IPS DF 6.9 (cell line): ENCODE measurements at places on chromosomes 16 and 17.

DNA sequence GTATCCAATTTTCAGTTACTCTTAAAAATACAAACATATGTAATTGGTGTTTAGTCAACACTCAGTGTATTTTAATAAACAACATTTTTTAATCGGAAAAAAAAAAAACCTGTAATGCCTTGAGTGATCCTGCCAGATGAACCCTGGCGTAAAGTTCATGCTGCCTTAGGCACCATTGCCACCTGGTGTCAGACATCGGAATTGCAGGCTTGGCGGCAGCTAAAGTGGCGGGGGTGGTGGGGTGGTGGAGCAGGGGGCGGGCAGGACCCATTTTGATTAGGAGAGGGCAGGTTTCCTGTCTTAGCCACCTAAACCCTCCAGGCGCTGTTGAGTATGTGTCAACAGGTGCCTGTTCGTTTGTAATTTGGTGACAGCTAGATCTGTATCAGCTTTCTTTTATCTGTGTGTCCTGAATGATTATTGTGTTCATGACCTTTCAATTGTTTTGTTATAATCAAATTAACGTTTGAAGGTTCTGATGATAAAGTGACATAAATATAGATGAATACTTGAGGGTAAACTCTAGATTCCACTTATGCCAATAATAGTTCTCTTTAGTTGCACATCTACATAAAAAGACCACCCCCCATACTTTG, 588.7 kb downstream of the CDH13 start:
- DNase-seq, result peak; percentile 73

DNA sequence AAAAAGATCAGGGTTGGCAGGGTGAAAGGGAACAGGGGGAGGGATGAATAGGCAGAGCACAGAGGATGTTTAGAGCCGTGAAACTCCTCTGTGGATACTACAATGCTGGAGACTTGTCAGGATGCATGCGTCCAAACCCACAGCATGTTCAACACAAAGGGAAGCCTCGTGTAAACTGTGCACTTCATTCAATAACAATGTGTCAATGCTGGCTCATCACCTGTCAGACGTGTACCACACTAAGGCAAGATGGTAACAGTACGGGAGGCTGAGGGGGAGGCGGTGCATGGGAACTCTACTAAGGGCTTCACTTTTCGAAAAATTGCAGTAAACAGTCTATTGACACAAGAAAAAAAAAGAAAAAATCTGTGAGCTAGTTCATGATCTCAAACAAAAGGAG, 63.7 kb downstream of the C16orf95 start:
- DNase-seq, result no peak

DNA sequence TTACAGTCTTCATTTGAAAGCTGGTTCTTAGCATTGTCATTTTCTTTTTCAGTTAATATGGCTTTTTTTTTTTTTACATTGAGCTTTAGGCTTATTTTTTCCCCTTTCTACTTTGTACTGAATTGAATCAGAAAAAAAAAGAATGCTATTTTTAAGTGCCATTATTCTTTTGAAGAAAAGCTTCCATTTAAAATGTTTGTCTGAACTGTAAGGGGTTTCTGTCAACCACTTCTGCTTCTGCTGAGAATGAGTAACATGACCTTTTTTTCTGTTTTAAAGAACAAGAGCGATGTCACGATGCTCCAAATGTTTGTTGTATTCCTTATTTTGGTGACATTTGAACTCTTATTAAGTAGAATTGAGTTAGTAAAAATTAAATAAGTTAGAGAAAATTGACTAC, 50.0 kb downstream of the MRTFB start:
- no peak for DNase-seq

- DNase-seq, result no peak
Observed at GRCh38 chr16:84988328-84989080, 22.8 kb downstream of the ZDHHC7 start.

DNA sequence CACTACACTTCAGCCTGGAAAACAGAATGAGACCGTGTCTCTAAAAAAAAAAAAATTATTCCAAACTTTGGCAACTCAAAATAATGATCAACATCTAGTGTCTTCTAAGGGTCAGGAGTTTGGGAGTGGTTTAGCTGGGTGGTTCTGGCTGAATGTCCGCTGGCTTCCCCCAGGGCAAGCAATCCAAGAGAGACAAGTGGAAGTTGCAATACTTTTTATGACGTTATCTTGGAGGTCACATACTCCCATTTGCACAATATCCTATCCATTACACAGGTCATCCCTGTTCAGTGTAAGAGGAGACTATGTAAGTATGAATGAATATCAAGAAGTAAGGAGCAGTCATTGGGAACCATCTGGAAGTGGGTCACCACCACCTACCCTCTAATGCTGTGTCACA, 15.2 kb upstream of the CLEC3A start:
- no peak for DNase-seq

- no peak for DNase-seq
Observed at GRCh38 chr17:76997981-76998531, 129.9 kb downstream of the MGAT5B start.

DNA sequence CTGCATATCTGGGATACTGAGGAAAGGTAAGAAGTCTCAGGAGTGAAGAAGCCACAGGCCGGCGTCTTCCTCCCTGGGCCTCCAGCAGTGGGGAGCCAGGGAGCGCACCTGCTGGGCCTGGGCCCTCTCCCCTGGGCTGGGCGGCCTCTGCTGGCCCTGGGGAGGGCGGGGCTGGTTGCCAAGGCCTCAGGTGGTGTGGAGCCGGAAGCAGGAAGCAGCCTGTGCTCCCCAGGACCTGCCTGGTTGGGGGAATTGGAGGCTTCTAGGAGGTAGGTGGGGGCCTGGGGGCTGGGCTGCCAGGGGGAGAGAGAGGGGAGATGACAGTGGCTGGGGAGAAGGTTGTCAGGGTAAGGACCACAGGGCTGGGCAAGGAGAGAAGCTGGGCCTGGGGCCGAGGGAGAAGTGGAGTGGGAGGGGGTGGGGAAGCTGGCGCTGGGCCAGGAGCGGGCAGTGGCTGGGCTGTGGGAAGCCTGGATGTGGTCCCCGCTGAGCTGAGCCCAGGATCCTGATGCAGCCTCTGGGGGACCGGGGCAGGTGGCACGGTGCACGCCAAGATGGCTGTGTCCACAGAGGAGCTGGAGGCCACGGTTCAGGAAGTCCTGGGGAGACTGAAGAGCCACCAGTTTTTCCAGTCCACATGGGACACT, at the start of gene SMIM22:
Gene SMIM22 (plus strand): TSS at position 189 of the 647 bp plus-strand sequence. CDS start 366 bp downstream, at position 555.
- DNase-seq, result no peak

DNA sequence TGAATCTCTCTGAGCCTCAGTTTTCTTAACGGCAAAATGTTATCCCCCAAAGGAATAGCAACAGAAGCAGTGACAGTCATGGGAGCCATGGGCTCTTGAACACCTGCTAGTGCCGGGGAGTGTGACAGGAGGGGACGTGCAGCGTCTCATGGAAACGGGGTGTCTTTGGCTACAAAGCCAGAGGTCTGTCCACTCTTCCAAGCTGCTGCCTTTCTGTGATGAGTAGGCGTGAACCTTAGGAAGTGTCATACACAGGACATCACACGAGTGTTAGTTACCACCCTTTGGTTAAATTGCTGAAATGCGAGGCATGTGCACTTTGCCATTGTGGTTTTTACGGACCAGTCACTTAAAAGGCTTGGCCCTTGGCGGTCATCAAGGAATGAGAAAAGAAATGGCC, 93.4 kb downstream of the IRF8 start:
- DNase-seq, result no peak

DNA sequence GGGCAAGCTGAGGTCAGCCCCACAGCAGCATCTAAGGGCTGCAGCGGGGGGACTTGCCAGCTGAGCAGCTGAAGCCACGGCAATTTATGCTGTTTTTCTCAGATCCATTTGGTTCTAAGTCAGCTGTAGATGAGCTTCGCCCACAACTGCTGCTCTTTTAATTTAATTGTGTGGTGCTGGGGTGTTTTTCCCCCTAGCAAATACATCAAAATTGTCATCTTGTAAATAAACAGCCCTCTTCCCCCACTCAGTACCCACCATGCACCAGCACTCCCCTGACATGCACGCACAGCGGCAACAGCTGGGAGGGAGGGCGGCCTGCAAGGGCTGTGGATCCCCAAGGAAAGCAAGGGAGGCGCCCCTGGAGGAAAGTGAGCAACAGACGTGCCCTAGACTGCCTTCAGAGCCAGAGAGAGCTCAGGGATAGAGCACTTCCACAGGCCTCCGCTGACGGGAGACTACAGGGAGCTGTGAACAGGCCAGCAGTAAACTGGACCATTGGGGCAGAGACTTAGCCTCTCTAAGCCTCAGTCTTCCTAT, 149.5 kb downstream of the TMEM132E start:
- peak; percentile 4 for DNase-seq

- DNase-seq, result peak; percentile 70
Observed at GRCh38 chr17:16521070-16521727, 29.2 kb upstream of the LRRC75A start.

DNA sequence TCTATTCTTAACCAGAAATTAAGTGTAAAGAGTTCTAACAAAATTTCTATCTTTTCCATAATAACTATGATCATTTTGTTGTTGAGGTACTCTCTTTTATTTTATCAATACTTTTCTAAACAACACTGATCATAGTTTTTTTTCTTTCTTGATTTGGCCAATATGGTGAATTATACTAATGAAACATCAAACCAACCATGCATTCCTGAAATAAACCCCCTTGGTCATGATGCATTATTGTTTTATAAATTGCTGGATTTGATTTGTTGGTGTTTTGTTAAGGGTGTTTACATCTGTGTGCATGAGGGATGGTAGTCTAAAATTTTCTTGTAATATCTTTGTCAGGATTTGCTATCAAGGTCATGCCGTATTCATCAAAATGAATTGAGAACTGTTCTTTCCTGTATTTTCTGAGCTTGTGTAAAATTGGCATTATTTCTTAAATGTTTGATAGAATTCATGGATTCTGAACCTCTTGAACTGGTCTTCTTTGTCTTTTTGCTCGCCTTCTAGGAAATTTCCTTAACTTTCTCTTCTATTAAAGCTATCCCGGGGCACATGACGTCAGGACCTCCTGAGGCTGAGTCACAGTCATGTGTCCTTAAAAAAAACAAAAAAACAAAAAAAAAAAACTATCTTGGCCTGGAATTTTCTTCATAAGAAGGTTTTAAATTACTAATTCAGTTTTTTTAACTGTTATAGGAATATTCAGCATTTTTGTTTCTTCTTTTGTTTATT, 3.9 kb upstream of the TRIM25 start:
- DNase-seq, result no peak

DNA sequence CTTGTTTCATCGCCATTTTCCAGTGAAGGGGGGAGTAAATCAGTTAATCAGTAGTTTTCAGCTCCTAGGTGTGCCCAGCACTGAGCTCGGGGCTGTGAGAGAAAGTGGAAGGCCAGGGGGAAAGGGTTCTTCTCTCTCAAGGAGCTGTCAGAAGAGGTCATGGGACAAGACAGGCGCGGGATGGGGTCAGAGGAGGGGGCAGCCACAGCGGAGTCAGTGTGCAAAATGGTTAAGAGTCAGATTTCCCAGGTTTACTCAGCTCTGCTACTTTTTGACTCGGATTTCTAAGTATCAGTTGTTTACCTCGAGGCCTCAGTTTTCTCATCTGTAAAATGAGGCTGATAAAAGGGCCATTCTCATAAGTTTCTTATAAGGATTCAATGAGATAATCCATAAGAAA, 4.3 kb upstream of the XYLT1 start:
- no peak for DNase-seq

DNA sequence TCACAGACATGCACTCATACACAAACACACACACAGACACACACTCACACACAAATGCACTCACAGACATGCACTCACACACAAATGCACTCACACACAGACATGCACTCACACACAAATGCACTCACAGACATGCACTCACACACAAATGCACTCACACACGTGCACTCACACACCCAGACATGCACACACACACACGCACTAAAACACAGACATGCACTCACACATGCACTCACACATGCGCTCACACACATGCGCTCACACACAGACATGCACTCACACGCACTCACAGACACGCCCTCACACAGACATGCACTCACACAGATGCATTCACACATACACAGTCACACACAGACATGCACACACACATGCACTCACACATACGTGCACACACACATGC, 2.7 kb upstream of the ZNF469 start:
- DNase-seq, result no peak

GRCh38 chr16:11050944-11051343, 106.6 kb downstream of the CLEC16A start:
- no peak for DNase-seq

- no peak for DNase-seq
Observed at GRCh38 chr16:66328282-66328681, 38.2 kb upstream of the CDH5 start.

DNA sequence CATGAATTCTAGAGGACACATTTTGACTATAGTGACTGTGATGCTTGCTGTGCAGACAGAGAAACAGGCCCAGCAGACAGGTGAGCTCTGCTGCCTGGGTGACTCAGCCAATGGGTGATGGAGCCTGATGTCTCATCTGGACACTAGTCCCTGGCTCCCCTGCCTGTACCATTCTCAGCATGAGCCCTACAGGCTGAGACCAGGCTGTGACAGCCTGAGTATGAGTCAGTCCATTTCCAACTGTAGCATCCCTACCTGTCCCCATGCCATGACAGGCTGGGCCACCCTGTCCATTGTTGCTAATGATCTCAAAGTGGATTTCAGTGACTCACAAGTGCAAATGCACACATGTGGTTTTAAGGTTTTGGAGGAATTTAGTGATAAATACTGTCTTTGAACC, 102.5 kb upstream of the EEF2KMT start:
- no peak for DNase-seq

- no peak for DNase-seq
Observed at GRCh38 chr17:1834380-1835149, 4.8 kb downstream of the RPA1 start.

GRCh38 chr16:83420206-83420760, 387.5 kb upstream of the HSBP1 start:
- no peak for DNase-seq

- no peak for DNase-seq
Observed at GRCh38 chr16:84593825-84594724, 23.8 kb downstream of the COTL1 start.

DNA sequence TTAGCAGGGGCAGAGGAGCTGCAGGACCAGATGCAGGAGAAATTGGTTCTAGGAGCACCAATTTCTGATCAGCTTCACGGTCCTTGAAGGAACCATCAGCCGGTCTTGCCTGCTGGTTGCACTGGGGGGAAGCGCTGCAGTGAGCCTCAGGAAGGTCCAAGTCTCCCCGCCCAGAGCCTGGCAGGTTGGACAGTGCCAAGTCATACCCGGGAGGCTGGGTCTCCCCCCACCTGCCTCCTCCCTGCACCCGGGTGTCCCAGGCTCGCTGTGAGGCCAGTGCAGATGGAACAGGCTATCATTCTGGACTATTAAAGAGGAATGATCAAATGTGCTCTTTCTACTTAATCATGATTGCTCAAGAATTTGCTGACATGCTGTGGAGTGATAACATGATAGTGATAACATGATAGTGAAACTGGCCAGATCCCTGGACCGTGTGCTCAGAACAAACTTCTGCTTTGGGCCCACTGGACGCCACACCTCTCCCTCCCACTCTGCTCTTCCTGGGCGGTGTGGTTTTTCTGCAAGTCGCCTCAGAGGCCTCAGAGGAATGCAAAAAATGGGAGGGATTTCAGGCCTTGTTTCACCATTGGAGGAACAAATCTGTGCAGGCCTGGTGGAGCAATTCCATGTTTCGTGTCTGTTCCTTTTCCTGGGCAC, 236.0 kb downstream of the IRF8 start:
- no peak for DNase-seq

GRCh38 chr16:66487580-66488275, 60.6 kb downstream of the BEAN1 start:
- DNase-seq, result no peak

GRCh38 chr17:74452033-74452840, 14.2 kb upstream of the CD300A start:
- DNase-seq, result no peak

GRCh38 chr17:67518876-67519275, 141.8 kb downstream of the PITPNC1 start:
- no peak for DNase-seq

GRCh38 chr17:48483471-48484131, 47.2 kb downstream of the HOXB1 start:
- no peak for DNase-seq
